ENCODE measurements at places on chromosomes 5 and 9. TPM values are rescaled to one million over a fixed set of nuclear protein-coding genes. Genes with fewer than 3 reads are reported as not detected.

Gene ACSL6
- 0.71 TPM for total RNA-seq

Gene AHRR
- total RNA-seq, result 0.12 TPM

Gene SVEP1
- total RNA-seq, result 12.7 TPM

Gene TSLP
- 1.8 TPM for total RNA-seq

Gene SPTLC1
- total RNA-seq, result 41.8 TPM

Gene ORM2
- total RNA-seq, result not detected

Gene SKIC3
- 39.3 TPM for total RNA-seq

Gene RRAGA
- total RNA-seq, result 67.0 TPM

Gene ERMP1
- 27.8 TPM for total RNA-seq

Gene QRFP
- not detected for total RNA-seq

Gene TTC1
- 77.0 TPM for total RNA-seq

Gene ORM1
- total RNA-seq, result not detected

Gene COMMD10
- total RNA-seq, result 43.6 TPM

Gene HEMGN
- 0.31 TPM for total RNA-seq

Gene PCDHGA9
- total RNA-seq, result 5.2 TPM

Gene GPSM1
- 44.5 TPM for total RNA-seq

Gene SLC36A2
- not detected for total RNA-seq

Gene CDH18
- not detected for total RNA-seq

Gene NSG2
- total RNA-seq, result 0.71 TPM

Gene CLIC3
- 6.5 TPM for total RNA-seq

Gene PCDHB7
- total RNA-seq, result 1.4 TPM

Gene AMBP
- total RNA-seq, result not detected

Gene SPATA31C1
- not detected for total RNA-seq

Gene PCDHGB3
- 5.4 TPM for total RNA-seq

Gene ANKRD33B
- total RNA-seq, result 1.2 TPM

Gene ALDH1B1
- total RNA-seq, result 13.7 TPM

Gene SAXO1
- total RNA-seq, result not detected

Gene FLT4
- total RNA-seq, result 2.0 TPM

Data from right atrium auricular region (tissue), 2 donors.